ENCODE measurements at places on chromosomes 7 and 10. TPM values are rescaled to one million over a fixed set of nuclear protein-coding genes. Genes with fewer than 3 reads are reported as not detected.

The MYL7 gene
- total RNA-seq = 21.4 TPM

The TWIST1 gene
- total RNA-seq = 12.0 TPM

The RNF32 gene
- 0.52 TPM for total RNA-seq

The GPC2 gene
- total RNA-seq = 5.2 TPM

The ZNF92 gene
- total RNA-seq = 4.7 TPM
